ENCODE measurements at places on chromosomes 5 and 9. TPM values are rescaled to one million over a fixed set of nuclear protein-coding genes. Genes with fewer than 3 reads are reported as not detected.

ENHO gene
- not detected for total RNA-seq

ANKRD34B gene
- total RNA-seq: not detected

GGTA1 gene
- not detected for total RNA-seq

SMC2 gene
- total RNA-seq: 25.1 TPM

SPINK4 gene
- not detected for total RNA-seq

CCDC152 gene
- total RNA-seq: not detected

SV2C gene
- 0.26 TPM for total RNA-seq

TMEM141 gene
- 38.8 TPM for total RNA-seq

ACER2 gene
- total RNA-seq: 13.3 TPM

SPATA31A5 gene
- not detected for total RNA-seq
